RPMI8226 (cell line): ENCODE measurements at places on chromosomes 1 and 21.

DNA sequence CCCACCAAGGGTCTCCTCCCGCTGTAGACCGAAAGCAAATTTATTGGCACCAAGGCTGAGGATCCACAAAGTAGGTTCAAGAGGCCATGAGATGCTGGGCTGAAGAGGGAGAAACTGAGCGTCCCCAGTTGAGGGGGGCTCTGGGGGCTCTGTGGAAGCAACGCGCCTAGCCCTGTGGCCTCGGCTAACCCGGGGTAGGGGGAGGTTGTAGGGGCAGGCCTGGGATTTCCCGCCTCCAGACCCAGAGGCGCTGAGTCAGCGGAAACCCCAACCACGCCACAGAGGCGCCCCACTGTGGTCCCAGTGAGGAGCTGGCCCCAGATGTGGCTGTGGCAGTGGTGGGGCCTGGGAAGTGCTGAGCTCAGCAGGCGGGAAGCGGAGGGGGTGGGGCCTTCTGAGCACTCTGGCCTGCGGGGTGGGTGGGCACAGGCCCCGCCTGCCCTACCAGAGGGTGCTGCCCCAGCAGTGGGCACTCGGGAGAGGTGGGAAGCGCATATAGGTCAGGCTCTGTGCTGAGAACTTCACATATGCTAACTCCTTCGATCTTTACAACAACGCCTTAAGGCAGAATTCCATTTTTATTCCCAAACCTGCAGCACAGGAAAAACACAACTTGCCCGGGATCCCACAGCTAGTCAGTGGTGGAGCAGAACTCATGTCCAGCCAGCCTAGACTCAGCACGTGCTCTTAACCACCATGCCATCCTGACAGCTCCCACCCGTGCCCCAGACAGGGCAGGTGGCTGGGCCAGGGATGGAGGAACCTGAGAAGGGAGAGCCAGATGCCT lies 1.5 kb upstream of the COL16A1 start:
- peak; percentile 89 for DNase-seq

- peak; percentile 82 for DNase-seq
Measured at GRCh38 chr1:161801955-161802354, 35.8 kb downstream of the ATF6 start.

DNA sequence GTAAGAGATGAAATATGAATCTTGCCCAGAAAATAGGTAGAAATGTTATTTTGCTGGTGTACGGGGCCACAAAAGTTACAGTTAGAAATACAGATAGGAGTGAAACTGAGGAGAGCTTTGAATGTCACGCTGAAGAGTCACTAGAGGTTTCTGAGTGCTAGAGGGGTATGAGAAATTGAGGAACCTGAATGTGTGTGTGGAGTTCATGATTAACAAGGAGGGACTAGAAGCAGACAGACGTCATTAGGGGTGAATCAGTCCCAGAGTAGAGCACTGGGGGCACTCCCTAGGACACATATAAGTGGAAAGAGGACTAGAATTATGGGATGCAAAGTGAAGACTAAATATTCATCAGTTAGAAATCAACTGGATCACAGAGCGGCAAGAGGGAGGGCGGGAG lies 188.9 kb upstream of the MAP1LC3C start:
- DNase-seq: no peak

GRCh38 chr1:25572708-25573590 lies 29.5 kb downstream of the LDLRAP1 start:
- DNase-seq: peak; percentile 76

- DNase-seq: peak; percentile 12
Measured at GRCh38 chr1:38138498-38139233, 92.1 kb upstream of the POU3F1 start.
